ENCODE measurements at places on chromosomes 3 and 15.

DNA sequence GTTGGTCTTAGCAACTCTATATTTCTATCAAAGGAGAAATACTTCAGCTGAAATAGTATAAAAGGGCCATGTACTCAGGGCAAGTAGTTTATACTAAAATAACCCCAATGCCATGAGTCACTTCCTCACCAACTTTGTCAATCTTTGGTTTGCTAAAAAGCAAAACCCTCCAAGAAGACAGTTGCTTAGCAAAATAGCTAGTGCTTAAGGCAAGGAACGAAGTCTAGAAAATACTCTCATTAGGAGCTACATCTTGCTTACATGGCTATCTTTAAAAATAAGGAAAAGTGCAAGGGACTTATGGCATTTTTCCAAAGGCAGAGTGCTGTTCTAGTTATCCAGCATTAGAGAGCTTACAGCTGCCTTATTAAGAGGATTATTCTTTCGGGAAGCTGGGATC lies 28.4 kb downstream of the P3H2 start:
- peak; percentile 71 for DNase-seq

- DNase-seq, result no peak
Measured at GRCh38 chr3:5160940-5161858, 26.3 kb upstream of the EDEM1 start.

GRCh38 chr3:148187296-148187695 lies 510.4 kb upstream of the AGTR1 start:
- DNase-seq, result no peak

DNA sequence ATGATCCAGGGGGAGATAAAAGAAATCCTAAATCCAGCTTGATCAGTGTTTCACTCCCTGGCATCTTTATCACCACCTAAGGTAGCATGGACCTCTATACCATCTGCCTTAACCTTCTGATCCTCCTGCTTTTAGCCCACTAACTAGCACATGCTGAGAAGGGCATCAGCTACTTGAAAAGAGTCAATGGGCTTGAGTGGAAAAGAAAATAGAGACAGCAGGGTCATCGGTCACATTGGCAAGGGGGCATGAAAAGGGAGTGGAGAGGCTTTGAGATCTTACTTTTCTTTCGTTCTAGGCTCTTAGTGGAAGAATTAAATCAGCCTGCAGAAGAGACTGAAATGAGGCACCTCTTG lies 239 bp upstream of the ZFYVE19 start:
- no peak for DNase-seq

DNA sequence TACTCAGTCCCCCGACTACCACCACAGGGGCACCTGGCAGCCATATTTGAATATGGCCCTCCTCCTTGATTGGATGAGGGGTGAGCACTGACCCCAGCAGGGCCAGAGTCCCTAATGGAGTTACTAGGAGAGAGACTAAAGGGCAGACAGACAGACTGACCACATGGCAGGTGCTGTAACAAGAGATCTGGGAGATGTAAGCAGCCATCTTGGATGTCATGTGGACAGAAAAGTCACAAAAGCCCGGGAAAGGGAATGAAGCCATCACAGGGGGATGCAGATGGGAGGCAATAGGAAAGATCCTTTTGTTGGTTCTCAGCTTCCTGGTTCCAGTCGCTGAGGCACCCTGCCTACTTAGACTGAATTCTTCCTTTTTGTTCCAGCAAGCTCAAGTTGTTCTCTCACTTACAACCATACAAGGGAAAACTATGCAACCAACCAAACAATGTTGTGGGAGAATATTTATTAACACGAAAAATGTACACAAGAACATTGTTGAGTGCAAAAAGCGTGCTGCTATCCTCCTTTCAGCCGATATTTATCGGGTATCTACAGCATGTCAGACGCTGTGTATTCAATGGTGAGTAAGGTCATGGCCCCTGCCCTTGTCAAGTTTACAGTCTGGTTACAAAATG lies 511.6 kb upstream of the PROK2 start:
- DNase-seq, result no peak

- peak; percentile 56 for DNase-seq
Measured at GRCh38 chr3:133412183-133413132, 12.6 kb downstream of the BFSP2 start.

- no peak for DNase-seq
Measured at GRCh38 chr3:188574885-188575284, 420.9 kb downstream of the LPP start.

DNA sequence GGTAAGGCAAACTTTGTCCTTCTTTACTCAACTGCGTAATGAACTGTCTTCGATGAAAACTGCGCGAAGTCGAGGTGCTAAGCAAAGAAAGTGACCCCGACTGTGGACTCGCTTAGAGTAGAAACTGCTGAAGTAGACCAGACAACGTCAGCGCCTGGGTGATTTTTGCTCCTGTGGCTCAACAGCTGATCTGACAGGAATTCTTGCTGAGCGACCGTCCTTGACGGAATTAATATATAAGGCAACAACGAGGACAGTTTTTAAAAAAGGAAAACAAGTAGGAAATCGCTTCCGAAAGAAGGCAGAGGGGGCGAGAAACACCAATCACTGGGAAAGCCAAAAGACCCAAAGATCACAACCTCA lies 541 bp downstream of the RPS27L start:
- DNase-seq, result peak; percentile 50

DNA sequence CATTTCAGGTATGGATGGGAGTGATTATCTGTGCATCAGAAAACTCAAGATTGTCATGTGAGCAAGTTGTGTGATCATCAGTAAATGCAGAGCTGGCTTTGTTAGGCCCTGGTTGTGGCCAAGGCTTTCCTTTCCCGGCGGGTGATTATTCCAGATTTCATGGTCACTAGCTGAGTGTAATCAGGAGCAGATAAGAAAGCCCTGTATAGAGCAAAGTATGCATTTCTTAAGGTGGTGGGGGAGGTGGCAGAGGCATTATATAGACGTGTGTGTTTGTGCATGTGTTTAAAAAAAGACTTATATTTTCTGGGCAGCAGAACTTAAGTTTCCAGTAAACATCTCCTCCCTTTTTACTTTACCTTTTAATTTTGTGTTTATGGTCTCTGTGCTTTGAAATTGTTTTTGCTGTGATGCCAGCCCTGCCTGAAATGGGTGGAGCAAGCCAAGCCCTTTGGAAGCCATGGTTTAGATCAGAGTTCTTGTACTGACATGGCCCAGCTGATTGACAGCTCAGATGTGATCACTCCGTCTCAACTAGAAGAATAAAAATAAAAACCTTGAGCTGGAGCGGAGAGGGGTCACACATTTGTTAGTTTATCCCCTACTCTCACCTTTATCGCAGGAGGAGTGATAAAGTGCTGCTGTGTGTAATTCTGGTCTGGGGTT lies 22.2 kb downstream of the SMAD3 start:
- DNase-seq, result no peak

DNA sequence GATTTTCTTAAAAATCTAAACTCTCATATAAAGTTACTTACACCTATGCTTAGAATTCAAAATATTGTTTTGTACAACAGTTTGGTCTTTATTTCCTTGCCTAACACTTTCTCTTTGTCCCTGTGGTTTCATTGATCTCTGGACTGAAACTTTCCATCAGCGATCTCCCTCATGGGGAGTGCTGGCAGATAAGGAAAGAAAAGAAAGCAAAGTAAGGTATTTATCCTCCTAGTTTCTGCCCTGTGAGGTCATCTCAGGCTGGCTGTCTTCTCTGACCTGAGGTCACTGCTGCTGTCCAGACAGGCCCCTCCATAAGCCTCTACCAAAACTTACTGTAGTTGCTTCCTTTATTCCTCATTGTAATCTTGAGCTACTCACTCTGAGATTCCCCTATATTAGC lies 57.9 kb upstream of the EPHA6 start:
- no peak for DNase-seq

DNA sequence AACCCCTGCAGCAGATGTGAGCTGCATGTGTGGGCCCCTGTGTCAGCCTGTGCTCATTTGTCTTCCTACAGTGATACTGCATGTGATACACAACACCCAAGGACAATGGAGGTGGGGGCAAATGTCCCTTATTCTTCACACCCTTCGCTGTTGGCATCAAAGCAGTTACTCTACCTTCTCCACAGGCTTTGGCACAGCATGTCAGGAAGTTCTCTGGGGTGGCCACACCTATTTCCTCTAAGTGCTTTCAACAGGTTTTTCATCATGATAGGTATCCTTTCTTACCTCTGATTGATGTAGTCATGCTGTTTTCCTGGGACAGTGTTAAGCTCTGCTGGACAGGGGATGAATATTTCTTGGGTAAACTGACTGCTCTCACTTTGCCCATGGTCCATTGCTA lies 29.5 kb downstream of the ZNF662 start:
- DNase-seq, result no peak

- peak; percentile 94 for DNase-seq
Measured at GRCh38 chr3:61561374-61562041, at the start of gene PTPRG. TSS of gene PTPRG (plus strand) at chr3:61561571. CDS start at chr3:61562288, 717 bp downstream.

DNA sequence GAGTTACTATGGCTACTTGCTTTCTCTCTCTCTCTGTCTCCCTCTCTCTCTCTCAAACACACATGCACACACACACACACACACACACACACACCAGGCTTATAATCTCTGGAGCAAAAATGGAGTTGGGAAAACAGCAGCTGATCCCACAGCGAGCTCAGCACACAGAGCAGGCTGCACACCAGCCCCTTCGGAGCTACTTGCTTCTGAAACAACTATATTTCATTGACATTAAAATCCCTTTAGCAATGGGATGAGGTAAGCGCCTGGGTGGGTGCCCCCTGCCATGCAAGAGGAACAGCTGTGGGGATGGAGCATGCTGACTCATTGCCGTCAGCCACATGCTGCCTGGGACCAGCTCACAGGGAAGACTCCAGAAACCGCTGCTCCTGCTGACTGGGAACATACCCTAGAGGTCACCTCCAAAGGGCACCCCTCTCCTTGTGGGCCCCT lies 45.7 kb downstream of the B3GNT5 start:
- DNase-seq, result peak; percentile 97

- DNase-seq, result peak; percentile 83
Measured at GRCh38 chr3:11764931-11765363, 81.7 kb downstream of the TAMM41 start.

GRCh38 chr15:27084844-27085243 lies 113.9 kb downstream of the GABRG3 start:
- DNase-seq, result no peak

GRCh38 chr3:46508850-46509591 lies 11.2 kb downstream of the RTP3 start:
- no peak for DNase-seq

- no peak for DNase-seq
Measured at GRCh38 chr3:124619887-124620599, 110.2 kb upstream of the UMPS start.

- peak; percentile 78 for DNase-seq
Measured at GRCh38 chr15:88882785-88883184, 12.6 kb downstream of the HAPLN3 start.

- peak; percentile 82 for DNase-seq
Measured at GRCh38 chr15:49421991-49422390, 1.1 kb upstream of the FGF7 start.

DNA sequence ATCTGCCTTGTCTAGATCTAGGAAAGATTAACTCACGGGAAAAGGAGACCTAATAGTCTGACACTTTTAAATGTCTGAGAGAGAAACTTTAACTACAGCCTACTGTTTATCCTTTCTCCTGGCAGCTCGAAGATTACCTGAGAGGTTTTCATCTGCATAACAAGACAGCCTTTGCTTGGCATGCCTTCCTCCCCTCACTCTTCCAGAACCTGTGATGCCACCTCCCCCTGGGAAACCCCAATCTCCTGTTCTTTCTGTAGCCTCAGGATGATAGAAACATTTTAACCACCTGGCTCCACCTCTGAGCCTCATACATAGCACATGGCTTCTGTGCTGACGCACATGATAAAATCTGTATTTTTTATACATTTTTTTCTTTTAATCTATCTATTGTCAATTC lies 420.8 kb downstream of the CNTN6 start:
- no peak for DNase-seq

DNA sequence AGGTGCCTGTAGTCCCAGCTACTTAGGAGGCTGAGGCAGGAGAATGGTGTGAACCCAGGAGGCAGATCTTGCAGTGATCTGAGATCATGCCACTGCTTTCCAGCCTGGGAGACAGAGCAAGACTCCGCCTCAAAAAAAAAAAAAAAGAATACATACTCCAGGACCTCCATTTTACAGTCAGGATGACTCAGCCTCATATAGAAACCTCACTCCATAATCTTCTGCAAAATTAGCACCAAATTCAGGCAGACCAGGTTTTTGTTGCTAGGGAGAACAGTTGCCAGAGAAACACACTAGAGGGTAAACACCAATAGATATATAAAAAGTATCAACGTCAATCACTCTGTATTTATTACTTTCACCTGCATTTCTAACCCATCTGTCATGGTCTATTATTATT lies 28.3 kb upstream of the AP3B2 start:
- DNase-seq, result no peak

DNA sequence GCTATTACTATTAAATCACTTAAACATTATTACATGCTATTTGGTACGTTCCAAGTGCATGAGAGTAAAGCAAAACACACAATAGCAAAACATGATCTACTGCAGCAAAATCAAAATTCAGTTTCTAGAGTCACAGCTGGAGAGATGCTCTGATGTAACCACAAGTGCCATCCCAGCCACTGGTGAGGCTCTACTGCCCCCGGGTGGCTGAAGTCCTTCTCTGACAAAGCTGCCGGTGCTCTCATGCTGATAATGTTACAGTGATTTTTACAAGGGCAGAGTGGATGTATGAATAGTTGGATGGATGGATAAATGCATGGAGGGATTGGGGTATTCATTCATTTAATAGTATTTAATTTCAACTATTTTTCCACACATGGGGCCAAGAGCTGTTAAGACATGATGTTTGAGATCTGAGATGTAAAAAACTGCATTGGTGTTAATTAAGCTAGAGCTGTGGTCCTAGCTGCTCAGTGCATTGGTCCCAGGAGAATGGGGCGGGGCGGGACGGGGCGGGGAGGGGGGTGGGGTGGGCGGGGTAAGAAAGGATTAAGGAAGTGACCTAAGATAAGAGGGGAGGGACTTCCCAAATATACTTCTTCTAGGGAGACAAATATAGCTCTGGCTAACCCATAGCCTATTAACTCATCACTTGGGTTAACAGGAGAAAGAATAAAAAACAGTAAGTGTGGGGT lies 5.3 kb upstream of the SPESP1 start:
- peak; percentile 69 for DNase-seq

DNA sequence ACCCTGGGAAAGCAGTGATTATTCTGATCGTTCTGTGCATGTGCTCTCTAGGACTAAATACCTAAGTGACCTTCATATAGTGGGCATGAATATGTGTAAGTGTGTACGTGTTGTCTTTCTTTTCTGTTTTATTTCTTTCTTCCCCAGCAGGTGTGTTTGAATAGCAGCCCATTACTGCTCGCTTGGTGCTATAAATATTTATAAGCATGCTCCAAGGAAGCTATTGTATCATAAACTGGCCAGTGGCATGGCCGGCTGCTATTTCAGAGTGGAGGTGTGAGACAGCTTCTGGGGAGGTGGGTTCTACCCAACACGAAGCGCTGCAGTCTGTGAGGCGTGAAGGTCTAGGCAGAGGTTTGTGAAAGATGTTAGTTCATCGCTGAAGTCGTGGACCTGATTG lies 641.8 kb downstream of the NTRK3 start:
- DNase-seq, result no peak

GRCh38 chr3:182234881-182235280 lies 523.2 kb downstream of the SOX2 start:
- DNase-seq, result peak; percentile 25

GRCh38 chr15:31327669-31328427 lies 1.2 kb downstream of the KLF13 start:
- peak; percentile 28 for DNase-seq

GRCh38 chr3:45320986-45321385 lies 67.4 kb upstream of the LARS2 start:
- DNase-seq, result no peak

- no peak for DNase-seq
Measured at GRCh38 chr15:88651136-88651732, 12.4 kb downstream of the ISG20 start.

Measured in fibroblast of mammary gland (primary cell).